Esophagus mucosa (tissue), 1 donor: ENCODE measurements at places on chromosomes 7 and 10. TPM values are rescaled to one million over a fixed set of nuclear protein-coding genes. Genes with fewer than 3 reads are reported as not detected.

- ATAC-seq: no peak
Measured at GRCh38 chr10:99337901-99338300, 8.7 kb downstream of the CNNM1 start.

GRCh38 chr7:107564553-107565298, 955 bp downstream of the DUS4L start:
- ATAC-seq: peak; percentile 63

- no peak for ATAC-seq
Measured at GRCh38 chr10:74794531-74794930, 31.9 kb upstream of the KAT6B start.

MYH16 gene
- not detected for total RNA-seq

- no peak for ATAC-seq
Measured at GRCh38 chr7:149199234-149199995, 4.1 kb downstream of the ZNF282 start.

GRCh38 chr7:2529161-2530070, 9.8 kb downstream of the LFNG start:
- peak; percentile 46 for ATAC-seq

DNA sequence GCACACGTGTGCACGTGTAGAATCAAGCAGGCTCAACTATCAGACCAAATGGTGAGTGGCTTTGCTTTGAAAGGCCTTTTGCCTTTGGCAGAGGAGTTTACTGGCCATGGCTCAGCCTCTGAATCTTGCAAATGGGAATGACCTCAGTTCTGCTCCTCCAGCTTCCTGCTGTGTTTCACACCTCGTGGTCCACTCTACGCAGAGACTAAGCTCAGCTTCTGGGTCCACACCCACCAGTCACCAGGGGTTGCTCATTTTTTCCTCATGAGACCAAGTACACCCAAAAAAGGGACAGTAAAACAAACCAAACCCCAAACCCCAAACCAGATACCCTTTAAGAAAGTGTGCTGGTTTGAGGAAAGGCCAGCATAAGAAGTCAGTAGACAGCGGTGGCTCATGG, 236.4 kb downstream of the DNAJB6 start:
- no peak for ATAC-seq

THAP5 gene
- 10.4 TPM for total RNA-seq

LBX1 gene
- not detected for total RNA-seq

BTBD16 gene
- total RNA-seq: 0.16 TPM

- ATAC-seq: peak; percentile 95
Measured at GRCh38 chr10:3525832-3526449, 259.1 kb downstream of the KLF6 start.

ITGA8 gene
- total RNA-seq: 2.1 TPM

GRCh38 chr10:107013258-107014006, 151.1 kb downstream of the SORCS1 start:
- ATAC-seq: no peak

- ATAC-seq: peak; percentile 31
Measured at GRCh38 chr7:155713384-155713783, 68.9 kb downstream of the RBM33 start.

DNA sequence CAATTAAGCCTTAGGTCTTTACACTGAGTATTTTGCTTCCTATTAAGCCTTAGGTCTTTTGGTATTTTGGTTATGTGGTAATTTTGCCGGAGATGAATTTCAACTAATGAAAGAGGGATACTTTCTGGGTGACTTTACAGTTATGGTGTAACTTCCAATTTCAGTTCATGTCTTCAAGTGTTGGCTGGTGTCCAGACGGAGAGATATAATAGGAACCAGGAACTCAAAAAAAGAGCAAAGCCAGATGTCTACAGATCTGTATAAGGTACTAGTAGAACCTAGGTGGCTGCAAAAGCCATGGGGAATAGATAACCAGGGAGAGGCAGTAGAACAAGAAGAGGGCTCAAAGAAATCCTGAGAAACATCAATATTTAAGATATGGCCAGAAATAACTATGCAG, 12.3 kb downstream of the ERCC6 start:
- ATAC-seq: no peak

DNA sequence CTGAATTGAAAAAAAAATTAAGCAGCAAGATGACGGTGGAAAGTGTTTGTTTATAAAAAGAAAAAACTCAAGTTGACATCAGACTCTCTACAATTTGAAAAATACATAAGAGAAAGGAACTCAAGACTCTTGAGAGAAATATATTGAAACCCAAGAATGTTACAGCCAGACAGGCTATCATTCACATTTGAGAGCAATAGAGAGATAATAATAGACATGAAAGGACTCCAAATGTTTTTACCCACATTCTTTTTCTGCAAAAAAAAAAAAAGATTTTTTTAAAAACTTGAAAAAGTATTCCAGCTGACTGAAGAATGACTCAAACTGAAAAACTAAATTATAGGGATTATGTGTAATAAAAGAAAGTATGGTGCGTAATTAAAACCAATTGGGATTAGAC, 532.4 kb downstream of the INHBA start:
- ATAC-seq: no peak

ADARB2 gene
- 0.20 TPM for total RNA-seq

GRCh38 chr7:157827045-157827862, 490.4 kb downstream of the DNAJB6 start:
- no peak for ATAC-seq

NPSR1 gene
- total RNA-seq: not detected

DNA sequence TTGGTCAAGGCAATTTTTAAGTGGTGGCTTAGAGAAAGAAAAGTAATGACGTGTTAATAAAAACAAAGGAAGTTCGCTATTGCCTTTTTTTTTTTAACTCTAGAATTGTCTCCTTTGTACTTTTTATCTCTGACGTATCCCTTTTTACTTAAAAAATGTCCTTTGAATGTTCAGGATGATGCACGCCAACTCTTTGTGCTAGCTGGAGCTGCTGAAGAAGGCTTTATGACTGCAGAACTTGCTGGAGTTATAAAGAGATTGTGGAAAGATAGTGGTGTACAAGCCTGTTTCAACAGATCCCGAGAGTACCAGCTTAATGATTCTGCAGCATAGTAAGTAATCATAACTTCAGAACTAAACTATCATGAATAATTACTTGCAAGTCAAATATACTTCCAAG, 64.4 kb downstream of the GNAI1 start:
- no peak for ATAC-seq

GRCh38 chr10:82757901-82758300, 882.9 kb downstream of the NRG3 start:
- no peak for ATAC-seq
